NB4 (cell line): ENCODE measurements at places on chromosomes 3 and 15.
A peak's percentile ranks its signal among the peaks of the same experiment; 100 is the strongest.

- DNase-seq, result no peak
Observed at GRCh38 chr15:84817466-84818081, 418 bp downstream of the ALPK3 start.

DNA sequence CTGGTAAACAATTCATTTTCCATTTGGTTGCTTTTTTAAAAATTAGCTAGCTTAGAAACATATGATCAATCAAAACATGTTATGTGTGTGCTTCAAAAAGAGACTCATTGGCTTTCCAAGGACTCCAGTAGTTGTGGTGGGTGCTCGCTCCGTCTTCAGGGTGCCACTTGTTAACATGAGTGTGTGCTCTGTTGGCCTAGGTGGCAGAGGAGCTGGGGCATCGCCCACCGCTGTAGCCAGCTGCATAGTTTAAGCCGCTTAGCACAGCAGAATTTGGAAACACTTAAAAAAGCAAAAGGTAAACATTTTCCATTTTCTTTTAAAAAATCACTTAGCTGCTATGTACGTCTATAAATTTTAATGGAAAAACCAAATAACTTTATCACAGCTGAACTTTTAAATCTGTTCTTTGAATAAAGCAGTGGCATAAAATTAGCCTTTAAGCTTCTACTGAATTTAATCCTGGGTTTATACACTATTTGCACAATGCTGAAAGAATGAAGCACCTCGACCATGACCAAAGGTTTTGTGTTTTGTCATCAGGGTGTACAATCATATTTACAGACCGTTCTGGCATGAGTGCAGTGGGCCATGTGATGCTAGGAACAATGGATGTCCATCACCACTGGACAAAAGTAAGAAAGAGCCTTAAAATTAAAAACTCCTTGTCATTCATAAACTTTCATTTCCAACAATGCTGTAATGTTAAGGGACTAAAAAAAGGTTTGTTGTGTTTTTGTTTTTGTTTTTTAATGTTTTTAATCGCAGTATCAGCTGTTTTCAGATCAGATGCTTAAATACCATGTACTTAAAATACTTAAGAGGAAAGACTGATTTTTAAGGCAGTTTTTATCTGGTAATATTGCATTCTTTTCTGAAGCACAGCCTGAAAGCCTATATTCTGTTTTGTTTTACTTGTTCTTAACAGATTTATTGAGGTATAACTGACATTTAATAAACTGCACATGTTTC lies 57.9 kb downstream of the TCAIM start:
- no peak for DNase-seq

DNA sequence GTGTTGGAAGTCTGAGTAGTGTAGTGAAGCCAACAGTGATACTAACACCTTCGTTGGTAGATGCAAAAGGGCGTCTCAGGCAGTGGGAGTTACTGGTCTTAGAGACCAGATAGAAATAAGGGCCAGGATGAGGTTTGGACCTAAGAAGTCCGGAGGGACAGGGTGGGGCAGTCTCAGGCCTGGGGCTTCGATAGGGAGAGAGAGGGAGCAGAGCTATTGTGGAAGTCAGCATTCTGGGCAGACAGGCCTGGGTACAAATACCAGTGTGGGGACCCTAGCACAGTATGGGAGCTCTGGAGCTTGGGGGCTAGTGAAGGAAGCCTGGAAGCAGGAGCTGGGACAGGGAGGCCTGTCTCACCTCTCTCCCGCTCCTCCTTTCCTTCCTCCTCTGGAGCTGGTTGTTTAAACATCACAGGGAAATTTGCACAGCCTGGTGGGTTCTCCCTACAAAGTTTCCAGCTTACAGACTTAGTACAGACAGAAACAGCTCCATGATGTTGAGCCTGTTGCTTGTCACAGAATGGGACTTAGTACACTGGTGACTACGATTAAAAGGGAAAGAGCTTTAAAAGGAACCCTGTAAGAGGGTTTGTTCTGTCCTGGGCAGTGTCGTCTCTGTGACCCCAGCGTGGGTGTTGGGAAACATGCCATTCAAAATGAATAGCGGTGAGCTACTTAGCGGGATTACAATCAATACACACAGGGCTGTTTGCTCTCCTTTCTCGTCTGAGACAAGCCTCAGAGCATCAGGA lies 76.4 kb upstream of the TNFAIP8L3 start:
- no peak for DNase-seq

GRCh38 chr3:185153171-185153771 lies 411 bp upstream of the C3orf70 start:
- DNase-seq, result no peak

GRCh38 chr3:141083836-141084649 lies 32.9 kb downstream of the SPSB4 start:
- peak; percentile 76 for DNase-seq

DNA sequence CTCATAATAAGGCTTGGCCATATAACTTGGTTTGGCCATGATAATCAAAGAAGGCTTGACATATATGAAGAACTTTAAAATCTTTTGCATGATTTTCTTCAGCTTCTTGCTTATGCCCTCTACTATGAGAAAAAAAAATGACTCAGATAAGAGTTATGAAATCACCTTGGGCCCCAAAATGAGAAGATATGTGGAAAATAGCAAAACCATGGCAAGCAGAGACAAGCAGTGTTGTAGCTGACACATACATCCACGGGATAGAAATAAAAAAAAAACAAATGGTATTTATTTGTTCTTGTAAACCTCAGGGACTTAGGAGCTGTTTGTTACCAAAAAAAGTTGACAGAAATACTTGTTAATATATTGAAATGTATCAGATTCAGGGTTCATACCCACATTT lies 614.8 kb upstream of the BCHE start:
- DNase-seq, result no peak

DNA sequence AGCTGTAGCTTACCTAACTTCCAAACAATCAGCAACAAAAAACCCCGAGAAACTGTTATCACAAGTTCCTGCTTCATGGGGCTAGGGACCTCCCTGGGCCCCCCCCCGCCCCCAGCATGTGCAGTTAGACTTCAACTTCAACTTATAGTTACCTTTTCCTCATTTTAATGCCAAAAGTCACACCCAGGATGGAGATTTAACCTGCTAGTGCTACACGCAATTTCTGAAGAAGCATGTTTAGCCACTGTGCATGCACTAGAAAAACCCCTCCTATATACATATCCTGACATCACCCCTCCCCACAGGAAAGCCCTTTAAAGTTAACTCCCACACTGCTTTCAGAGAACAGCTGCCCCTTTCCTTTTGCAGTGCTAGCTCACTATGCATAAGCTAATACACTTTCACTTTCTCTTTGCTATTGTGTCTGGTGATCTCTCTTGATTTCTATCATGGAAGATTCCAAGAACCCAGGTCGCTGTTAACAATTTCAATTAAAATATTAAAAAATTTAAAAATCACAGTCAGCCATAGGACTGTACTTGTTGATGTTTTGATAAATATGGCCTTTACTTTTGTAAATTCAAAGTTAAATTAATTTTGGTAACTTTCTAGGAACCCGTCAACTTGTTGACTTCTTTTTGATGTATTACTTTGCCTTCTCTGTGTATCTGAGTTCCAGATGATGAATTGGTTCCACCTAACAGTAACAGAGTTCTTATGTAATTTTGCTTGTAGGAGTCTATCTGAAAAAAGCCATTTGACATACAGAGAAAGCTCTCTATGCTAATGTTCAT lies 75.2 kb upstream of the ACAD9 start:
- peak; percentile 89 for DNase-seq

GRCh38 chr3:127438951-127439350 lies 151.1 kb upstream of the PRR20G start:
- no peak for DNase-seq
